Left renal cortex interstitium (tissue), 4 donors: ENCODE measurements at places on chromosomes 6 and 20.

GRCh38 chr6:16239798-16240123, 1.4 kb downstream of the GMPR start:
- DNase-seq = no peak

- no peak for DNase-seq
Measured at GRCh38 chr6:168037856-168038255, 40.4 kb downstream of the KIF25 start.

GRCh38 chr6:75609639-75610590, 8.2 kb downstream of the SENP6 start:
- DNase-seq = no peak

DNA sequence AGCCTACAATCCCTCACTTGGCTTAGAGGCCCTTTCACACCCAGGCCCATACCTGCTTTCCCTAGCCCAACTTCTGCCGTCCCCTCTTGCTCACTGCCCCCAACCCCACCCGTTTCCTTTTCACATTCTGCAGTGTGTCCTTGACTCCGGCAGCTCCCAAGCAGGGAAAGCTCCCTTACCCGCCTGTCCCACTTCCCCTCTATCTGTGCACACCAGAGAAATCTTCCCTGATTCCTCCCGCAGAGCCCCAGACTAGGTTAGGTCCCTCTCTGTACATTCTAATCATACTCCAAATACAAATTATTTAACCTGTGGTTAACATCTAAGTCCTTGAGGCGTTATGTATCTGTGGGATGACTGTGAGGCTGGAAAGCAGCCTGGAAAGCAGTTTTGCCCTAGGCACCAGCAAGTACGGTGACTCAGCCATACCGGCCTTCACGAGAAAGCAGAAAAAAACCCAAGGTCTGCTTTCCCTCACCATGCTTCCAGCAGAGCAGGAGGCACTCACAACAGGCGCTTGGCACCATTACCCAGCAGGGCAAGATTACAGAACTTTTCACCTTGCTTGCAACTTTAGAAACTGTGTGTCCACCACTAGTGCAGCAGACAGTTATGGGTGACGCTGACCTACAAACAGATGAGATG, 22.3 kb downstream of the ELOVL5 start:
- no peak for DNase-seq

DNA sequence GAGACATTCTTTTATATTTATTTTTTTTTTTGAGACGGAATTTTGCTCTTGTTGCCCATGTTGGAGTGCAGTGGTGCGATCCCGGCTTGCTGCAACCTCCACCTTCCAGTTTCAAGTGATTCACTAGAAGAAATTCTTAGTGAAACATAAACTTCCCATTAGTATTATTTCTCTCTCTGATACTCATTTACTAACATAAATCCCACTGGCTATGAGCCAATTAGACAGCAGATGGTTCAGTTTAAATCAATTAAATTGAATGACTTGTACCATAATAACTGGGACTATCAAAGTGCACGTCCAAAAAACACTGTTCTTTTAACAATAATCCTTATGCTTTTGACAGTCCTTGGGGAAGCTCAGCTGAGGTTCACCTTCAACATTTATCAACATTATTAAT, 111.2 kb upstream of the PTCHD4 start:
- DNase-seq = peak; percentile 7

- peak; percentile 47 for DNase-seq
Measured at GRCh38 chr6:19327661-19328060, 509.5 kb upstream of the ID4 start.

DNA sequence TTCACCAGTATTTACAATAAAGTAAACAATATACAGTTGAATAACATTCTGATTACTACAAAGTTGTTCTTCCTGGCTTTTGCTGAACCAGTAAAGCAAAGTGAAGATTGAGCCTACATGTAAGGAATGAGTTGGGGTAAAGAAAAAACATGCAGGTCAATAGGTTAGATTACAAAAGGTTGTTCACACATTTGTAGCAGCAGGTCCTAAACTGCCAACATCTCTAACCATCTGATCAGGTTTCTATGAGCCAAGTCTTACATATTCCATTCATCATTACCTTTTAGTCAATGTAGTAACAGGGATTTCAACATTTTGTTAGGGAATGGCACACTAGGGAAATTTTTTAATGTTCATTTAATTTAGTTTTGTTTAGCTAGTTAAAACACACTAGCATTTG, 9.3 kb upstream of the CALHM6 start:
- DNase-seq = no peak

GRCh38 chr20:51116765-51117686, 94.1 kb upstream of the KCNG1 start:
- DNase-seq = no peak

- no peak for DNase-seq
Measured at GRCh38 chr6:161223646-161224045, 50.2 kb downstream of the AGPAT4 start.

DNA sequence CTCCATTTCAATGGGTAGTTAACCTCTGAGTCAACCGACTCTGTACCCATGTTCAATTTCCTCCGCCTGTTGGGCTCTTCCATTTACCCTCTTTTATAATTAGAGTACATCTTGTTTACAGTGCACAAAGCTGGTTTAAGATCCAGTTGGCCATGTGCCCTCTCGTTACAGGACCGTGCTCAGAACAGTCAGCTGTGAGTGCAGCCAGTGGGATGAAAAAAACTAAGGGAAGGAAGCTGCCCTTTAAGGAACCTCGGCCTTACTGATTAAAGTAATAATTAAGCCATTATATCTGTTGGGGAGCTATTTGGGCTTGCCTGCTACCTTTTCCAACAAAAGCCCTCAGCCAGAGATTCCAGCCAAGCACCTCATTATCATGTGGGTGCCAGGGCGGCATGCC, 68.8 kb downstream of the TMEM170B start:
- DNase-seq = no peak

GRCh38 chr6:32960563-32960962, 7.7 kb upstream of the HLA-DMA start:
- DNase-seq = no peak

- no peak for DNase-seq
Measured at GRCh38 chr6:36135053-36135731, 4.9 kb downstream of the MAPK13 start.

DNA sequence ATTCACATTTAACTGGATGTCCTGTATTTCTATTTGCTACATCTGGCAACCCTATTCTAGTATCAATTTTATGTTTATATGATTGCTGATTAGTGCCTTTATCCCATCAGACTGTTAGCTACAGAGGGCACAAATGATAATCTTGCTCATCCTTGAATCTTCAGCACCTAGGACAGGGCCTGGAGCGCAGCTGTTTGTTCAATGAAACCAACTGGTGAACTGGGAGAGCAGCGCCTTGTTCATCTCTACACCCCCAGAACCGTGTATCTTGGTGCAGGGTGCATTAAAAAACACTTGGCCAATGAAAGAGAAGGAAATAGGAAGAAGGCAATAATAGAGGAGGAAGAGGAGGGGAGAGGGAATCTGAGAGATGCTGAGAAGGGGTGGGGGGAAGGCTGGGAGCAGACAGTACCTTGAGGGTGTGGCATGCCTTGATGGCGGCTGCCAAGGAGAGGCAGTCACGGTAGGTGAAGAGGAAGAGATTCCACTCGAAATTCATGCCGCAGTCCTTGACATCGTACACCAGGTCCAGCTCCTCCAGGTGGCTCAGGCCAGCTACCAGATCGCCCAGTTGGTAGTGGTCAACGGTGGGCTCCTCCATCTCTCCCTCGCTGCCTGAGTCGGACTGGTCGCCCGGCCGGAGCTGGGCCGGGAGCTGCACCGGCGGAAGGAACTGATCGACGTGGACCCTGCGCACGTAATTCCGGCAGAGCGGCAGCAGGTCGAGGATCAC, 15.5 kb downstream of the TMEM151B start:
- no peak for DNase-seq

- DNase-seq = no peak
Measured at GRCh38 chr6:74598462-74599393, 607.1 kb downstream of the COL12A1 start.

DNA sequence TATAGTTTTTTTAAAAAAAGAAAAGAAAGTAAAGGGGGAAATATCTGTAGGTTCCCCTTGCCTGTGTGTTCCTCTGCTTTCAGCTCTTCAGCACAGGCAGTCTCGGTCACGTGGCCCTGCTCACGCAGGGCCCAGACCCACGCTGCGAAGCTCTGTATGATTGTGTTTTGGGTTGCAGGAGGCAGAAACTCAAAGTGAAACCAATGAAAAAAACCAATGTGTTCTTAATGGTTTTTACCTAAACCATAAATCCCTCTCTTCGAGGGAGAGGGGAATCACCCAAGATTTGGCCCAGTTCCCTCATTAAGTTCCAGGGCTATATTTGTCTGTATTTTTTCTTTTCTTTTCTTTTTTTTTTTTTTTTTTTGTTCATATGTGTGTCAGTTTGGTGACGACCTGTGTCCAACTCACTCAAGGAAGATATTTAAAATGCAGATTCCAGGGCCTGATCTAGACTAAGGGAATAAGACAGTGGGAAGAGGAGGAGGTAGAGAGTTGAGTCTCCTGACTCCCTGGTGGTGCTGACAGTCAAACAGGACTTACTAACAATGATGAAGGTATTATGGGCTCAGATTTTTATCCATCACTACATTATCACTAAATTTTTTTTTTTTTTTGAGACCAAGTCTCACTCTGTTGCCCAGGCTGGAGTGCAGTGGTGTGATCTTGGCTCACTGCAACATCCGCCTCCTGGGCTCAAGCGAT, 33.8 kb upstream of the RREB1 start:
- no peak for DNase-seq

DNA sequence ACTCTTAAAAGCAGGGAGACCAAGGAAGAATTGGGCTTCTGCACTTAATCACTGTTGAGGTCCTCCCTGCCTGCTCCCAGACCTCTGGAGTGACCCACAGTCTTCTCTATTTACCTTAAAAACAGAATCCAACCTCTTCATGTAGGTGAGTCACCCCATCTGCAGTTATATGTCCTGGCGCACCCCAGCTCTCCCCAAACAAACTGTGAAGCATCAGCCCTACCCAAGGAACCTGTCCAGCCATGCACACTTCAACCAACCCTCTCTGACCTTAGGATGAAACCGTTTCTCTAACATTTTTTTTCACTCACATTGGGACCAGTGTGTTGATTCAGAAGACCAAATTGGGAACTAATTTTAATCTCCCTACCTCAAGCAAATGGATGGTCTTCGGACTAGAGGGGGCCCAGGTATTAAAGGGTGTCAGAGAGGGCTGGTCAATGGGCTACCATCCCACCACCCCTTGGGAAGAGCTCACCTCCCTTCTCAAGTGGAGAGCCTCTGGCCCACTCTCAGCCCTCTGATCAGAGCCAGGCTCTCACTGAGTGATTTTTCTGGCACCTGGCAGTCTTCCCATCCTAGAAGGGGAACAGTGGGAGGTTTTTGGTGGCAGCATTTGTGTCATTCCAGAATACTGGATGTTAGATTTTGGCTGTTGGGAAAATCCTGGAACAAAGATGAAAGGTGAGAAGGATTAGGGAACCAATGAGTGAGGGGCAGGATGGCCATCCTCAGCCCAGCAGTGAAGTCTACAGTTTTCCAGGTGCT, 203.6 kb downstream of the LRFN2 start:
- DNase-seq = no peak

GRCh38 chr20:49308875-49309274, 31.0 kb upstream of the ZNFX1 start:
- no peak for DNase-seq

DNA sequence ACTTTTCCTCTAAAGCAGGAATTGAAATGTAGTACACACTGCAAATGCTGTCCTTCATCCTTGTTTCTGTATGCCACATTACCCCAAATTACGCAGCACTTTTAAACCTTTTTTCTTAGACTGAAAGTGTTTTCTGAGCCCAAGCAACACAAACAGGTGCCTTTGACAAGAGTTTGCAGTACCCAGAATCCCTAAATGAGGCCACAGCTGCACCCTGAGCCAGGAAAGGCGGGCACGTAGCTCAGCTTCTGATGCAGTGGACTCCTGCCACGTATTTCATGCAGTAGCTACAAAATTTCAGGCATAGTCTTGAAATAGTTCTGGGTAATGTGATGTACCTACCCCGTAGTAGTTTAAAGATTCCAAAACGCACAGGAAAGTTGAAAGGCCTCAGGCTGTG, 31.0 kb upstream of the CLDN20 start:
- DNase-seq = no peak

DNA sequence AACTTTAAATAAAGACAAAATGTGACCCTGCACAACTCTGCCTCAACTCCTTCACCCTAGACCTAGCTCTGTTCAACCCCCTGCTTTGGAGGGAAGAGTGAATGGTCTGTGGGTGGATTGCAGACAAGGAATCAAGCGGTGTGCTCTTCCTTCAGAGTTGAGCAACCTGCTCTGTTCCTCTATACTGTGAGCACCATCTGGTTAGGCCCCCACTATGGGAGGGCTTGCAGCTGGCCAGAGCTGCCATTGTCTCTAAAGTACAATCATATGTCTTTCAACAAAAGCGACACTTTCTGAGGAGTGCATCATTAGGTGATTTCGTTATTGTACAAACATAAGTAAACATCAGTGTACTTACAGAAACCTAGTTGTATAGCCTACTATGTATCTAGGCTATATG, 406.1 kb upstream of the MARCKS start:
- no peak for DNase-seq

GRCh38 chr6:91683240-91683639, 1096.4 kb upstream of the MAP3K7 start:
- no peak for DNase-seq

GRCh38 chr20:53872561-53873229, 197.7 kb downstream of the BCAS1 start:
- no peak for DNase-seq

- DNase-seq = no peak
Measured at GRCh38 chr20:12098421-12098820, 180.7 kb downstream of the BTBD3 start.

- DNase-seq = no peak
Measured at GRCh38 chr20:50378170-50379000, 131.8 kb upstream of the PTPN1 start.

- no peak for DNase-seq
Measured at GRCh38 chr20:47148059-47148458, 208.4 kb downstream of the ZMYND8 start.

DNA sequence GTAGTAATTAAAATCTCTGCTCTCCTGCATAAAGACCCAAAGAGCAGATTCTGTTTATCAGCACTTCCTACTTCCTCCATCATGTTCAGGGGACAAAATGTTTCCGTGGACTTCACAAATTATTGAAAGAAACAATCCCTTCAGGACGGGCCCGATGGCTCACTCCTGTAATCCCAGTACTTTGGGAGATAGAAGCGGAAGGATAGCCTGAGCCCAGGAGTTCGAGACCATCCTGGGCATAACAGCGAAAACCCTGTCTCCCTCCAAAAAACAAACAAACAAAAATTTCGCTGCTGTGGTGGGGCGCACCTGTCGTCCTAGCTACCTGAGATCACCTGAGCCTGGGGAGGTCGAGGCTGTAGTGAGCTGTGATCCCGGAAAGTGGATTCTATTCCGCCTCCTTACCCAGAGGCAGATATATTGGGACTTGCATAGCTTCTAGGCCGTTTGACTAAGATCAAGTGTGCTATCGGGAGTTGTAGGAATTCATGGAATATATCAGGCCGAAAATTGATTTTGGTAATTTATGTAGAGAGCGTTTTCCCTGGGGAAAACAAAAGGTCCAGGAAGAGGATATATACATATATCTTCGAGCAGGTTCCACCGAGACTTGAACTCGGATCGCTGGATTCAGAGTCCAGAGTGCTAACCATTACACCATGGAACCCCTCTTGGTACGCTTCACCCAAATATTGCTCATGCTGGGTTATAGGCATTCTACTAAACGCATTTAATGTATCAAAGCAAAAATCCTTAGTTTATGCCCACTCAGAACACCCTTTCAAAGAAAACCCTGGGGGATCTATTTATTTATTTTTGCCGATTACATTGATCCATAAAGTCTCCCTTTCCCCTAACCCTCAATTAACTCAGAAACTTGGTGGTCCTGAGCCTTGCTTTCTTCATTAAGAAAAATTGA, 74.5 kb upstream of the ZNF184 start:
- DNase-seq = no peak
